ENCODE measurements at places on chromosomes 11 and 22. TPM values are rescaled to one million over a fixed set of nuclear protein-coding genes. Genes with fewer than 3 reads are reported as not detected.
A peak's percentile ranks its signal among the peaks of the same experiment; 100 is the strongest.

GRCh38 chr22:28710576-28711191 is 30.9 kb downstream of the CHEK2 start:
- DNase-seq = peak; percentile 79

The SLC1A2 gene
- 0.72 TPM for total RNA-seq

DNA sequence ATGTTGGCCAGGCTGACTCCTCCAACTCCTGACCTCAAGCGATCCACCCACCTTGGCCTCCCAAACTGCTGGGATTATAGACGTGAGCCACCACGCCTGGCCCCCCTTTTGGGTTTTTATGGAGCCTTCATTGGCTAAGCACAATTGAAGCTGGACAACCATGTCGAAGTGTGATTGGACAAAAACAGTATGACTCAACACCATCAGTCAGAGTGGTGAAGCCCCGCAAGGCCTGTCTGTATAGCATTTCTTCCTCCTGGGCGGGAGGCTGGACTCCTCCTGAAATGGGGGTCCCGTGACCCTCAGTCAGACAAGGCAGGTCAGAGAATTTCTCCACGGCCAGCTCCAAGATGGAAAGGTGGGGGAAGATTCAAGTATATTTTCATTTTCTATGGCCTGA is 3.1 kb upstream of the PARVB start:
- peak; percentile 91 for DNase-seq

DNA sequence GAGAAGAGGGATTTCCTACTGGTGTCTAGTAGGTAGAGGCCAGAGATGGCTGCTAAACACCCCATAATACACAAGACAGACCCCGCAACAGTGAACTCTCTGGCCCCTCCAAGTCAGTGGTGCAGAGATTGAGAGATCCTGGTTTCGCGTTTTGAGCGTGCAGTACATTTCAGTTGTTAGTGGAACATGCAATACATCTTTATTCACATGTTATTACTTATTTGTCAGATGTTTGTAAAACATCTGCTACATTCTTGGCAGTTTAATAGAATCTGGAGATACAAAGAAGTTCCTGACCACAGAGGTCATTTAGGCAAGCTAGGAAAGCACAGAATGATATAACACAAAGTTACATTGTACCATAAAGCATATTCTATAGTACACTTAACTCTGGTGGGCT is 41.5 kb downstream of the ST3GAL4 start:
- no peak for DNase-seq

GRCh38 chr11:32437495-32438345 is 2.4 kb upstream of the WT1 start:
- DNase-seq = no peak

- DNase-seq = no peak
Observed at GRCh38 chr11:1333091-1333772, 23.8 kb upstream of the TOLLIP start.

DNA sequence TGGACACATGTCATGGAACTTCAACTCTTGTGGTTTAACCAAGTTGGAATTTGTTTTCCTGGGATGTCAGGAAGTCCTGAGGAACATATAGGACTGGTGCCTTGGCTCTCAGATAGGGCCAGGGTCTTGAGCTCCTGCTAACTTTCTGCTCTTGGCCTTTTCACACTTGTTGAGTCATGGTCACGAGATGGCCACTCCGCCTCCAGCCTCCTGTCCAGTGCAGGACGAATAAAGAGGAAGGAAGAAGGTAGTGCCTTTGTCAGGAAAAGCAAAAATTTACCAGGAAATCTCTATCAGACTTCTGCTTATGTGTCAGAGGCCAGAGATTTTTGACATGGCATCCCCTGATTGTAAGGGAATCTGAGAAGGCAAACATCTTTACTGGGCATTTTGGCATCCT is 89.1 kb upstream of the ARHGAP20 start:
- no peak for DNase-seq

The RANGAP1 gene
- 29.8 TPM for total RNA-seq

Measured in osteoblast (primary cell).